ENCODE measurements at places on chromosomes 13 and 19.
A peak's percentile ranks its signal among the peaks of the same experiment; 100 is the strongest.

- no peak for DNase-seq
Measured at GRCh38 chr13:106534639-106535551, 567 bp downstream of the EFNB2 start.

DNA sequence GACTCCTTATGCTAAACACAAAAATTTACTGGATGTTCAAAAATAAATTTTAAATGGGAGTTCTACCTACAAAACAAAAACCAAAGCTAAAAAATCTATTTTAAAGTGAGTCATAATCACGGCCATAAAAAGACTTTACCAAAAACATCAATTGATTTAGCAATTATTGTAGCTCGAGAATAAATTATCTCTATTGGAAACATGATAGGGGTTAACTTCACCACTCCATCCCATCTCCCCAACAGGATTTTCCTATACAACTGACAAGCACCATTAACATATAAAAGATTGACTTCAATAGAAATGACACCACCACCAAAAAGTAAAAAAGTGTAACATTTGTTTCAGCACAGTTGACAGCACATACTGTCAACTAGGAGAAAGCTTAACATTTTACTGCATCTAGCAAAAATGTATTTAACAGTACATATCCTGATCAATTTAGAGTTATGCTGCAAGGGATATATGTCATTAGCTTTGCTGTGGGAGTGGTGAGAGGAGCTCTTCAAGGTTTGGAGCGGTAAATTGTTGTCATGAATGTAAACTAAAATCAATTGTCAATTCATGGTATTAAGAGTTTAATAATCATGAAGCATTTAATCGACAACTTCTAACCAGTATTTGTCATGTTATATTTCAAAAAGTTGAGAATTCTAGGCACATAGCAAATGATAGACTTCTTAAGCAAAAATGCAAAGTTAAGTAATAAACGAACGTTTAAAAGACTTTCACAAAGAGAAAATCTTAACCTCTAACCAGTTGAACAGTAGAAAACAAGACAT is 3.8 kb downstream of the UBL3 start:
- no peak for DNase-seq

DNA sequence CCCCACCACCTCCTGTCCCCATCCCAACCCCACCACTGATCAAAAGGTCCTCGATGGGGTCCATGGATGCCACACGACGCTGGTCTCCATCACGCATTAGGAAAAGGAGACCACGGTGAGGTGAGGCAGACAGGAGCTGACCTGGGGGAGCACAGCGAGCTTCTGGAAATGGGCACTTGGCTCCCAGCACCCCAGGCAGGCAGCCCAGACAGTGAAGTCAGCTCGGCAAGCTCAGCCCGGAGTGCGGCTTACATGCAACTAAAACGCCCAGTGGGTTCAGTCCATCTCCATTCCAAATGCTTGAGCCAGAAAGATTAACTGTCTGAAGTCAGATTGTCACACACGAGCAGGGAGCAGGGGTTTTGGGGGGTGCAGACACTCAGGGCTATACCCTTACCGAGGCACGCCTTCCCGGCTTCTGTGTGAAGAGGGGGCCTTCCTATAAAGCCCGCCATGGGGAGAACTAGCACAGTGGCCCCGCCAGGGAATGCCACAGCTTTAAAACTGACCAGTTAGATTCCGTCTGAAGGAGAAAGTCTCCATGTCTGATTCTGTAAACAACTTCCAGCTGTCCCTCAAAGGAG is 79.4 kb downstream of the SPACA7 start:
- DNase-seq, result no peak

- DNase-seq, result no peak
Measured at GRCh38 chr19:48461982-48462655, 6.7 kb downstream of the KCNJ14 start.

DNA sequence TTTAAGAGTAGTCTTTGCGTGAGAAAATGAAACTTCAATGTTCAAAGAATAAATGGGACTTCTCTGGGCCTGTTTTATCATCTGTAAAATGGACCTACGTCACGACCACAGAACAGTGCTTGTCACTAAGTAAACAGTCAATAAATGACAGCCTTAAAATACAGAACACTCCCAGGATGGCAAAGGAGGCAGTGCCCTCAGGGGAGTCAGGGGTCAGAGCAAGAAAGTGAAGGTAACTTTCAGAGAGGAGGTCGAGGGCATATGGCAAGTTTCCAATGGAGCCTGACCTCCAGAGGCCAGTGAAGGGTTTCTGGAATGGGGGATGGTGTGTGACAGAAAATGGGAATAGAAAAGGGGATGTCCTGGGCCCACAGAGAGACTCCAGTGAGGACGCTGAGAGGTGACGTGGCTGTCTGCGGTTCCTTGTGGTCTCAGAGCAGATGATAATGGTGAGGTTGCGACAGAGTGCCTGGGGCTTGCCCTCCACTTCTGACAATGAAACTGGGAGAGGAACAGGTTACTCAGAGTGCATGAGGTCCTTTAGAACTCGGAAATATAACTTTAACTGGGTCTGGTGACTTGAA is 91.8 kb downstream of the UBL3 start:
- DNase-seq, result peak; percentile 99

GRCh38 chr13:43744261-43745031 is 42.3 kb downstream of the ENOX1 start:
- no peak for DNase-seq

- DNase-seq, result no peak
Measured at GRCh38 chr13:98450539-98451111, 126.3 kb downstream of the STK24 start.

GRCh38 chr13:105365831-105366230 is 1169.6 kb downstream of the EFNB2 start:
- DNase-seq, result no peak

DNA sequence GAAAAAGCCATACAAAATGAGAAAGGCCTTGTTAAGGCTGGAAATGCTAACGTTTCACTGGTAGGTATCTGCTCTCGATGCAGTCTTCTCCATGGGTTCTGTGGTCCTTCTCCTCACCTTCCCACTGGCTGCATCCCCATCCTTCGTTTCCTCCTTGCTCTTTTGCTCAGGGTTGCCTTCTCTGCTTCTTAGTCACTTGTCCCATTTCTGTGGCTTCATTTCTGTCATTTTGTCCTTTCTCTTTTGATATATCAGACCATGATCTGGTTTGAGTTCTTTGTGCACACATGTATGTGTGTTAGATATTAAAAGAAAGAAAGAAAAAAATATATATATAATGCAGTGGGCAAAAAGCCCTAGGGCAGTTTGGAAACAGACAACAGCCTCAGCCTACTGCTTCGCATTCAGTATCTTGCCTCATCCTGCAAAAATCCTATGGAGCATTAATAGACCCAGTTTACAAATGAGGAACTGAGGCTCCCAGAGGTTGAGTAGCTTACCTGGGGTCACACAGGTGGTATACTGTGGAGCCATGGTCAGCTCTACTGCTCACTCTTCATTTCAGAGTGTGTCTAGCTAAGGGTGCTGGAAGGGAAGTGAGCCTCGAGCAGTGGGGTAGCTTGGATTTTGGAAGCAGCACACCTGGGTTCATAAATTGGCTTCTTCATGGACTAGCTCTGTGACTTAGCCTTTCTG is 57.6 kb upstream of the MEDAG start:
- no peak for DNase-seq

DNA sequence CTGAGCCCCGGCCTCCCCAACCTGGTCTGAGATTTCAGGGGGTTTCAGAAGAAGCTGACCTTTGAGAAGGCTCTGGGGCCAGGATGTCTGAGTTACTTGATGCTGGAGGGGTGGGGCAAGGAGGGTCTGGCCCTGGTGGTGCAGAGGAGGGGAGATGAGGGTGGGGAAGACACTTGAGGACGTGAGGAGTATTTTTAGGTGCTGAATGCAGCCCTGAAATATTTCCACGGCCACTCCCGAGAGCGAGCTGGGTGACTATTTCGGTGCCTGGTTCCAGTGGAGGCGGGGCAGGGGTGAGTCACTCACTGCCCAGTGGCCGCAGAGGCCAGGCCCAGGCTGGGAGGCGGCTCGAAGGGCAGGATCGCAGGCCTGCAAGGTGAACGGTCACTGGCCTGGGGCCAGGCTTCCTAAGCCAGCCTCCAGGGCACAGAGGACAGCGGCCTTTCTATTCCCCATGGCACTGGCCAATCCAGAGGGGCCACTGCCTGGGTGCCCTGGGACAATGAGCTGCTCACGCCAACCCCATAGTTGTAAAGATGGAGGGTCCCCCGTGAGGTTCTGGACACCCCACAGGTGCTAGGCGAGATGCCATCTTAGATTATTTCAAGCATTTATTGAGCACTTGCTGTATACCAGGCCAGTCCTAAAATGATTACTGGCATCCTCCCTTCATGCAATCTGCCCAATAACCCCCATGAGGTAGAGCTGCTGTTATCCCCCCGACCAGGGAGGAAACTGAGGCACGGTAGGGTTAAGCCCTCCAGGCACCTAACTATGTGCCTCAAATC is 19.7 kb upstream of the JUND start:
- peak; percentile 80 for DNase-seq

DNA sequence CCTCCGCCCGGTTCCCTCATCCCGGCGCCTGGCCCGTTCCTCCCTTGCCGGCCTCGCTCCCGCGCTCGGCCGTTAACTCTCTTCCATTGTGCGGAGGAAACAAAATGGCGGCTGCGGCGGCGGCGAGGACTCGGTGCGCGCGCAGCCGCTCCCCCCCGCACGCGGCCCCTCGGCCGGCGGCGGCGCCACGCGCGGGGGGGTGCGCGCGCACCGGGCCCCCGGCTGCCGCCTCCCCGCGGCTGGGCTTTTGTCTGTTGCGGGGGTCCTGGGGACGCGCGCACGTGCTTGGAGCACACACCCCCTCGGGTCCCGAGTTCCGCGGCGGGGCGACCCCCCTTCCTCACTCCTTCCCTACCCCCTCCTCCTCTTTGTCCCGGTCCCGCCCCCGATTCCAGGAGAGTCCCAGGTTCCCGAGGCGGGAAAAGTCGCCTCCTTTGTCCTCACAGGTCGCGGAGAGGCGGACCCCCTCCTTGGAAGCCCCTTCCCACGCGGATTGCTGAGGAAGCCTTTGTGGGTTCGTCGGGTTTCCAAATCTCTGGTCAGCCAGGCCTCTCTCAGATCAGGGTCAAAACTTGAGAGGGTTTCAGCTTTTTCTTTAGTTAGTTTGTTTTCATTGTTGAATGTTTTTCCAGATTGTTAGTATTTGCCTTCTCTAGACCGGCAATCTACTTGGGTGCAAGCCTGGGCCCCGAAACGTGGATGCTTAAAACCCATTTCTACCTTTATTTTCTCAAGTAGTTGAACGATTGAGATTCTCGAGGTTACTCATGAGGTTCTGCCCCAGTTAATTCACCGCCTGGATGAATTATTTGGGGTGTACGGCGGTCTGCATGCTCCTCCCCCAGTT is 687 bp downstream of the ILF3 start:
- DNase-seq, result peak; percentile 47

DNA sequence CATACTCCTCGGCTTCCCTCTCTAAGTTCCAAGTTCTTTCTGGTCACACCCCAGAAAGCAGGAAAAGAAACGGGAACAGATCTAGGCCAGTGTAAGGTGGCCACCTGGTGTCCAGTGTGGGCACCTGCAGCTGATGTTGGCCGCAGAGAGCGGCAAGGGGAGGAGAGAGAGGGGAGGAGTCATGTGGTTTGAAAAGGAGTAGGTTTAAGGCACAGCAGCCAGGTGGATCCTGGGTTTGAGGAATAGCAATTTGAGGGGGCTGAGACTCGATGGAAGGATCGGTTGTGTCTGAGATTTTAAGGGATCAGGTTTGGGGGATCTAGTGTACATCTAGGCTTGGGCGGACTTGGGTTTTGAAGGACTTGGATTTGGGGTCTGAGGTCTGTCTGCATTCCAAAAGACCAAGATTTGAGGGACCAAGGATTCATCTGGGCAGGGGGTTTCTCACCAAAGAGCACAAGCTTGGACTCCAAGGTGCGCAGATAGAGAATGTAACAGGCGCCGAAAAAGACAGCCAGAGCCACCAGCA is 1.2 kb downstream of the RABAC1 start:
- DNase-seq, result peak; percentile 82

DNA sequence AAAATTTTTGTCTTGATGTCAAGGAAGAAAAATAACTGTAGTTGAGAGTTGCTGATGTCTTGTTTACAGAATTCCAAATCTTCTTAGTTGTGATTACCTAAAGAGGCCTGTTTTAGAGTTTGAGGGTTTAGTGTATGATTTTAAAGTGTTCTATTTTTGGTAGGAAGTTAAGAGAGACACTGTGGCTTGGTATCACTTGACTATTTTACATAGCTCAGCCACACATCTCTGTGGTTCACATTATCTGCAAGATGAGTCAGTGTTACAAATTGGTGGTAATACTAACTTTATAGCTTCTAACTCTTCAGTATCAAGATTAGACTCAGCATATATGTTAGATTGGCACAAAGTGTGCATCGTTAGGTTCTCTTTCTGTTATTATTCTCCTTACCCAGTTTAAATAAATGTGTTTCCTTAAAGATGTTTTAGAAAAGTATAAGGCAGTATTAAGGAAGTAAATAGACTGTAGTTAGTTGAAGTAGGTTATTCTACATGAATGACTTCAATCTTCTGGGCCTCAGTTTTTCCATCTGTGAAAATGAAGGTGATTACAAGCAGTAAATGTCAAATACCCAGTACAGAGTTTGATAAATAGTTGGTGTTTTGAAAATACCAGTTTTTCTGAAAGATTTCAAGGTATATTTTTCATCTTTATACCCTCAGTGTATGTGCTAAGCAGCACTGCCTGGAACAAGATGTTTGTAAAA is 33.4 kb downstream of the COG6 start:
- no peak for DNase-seq

DNA sequence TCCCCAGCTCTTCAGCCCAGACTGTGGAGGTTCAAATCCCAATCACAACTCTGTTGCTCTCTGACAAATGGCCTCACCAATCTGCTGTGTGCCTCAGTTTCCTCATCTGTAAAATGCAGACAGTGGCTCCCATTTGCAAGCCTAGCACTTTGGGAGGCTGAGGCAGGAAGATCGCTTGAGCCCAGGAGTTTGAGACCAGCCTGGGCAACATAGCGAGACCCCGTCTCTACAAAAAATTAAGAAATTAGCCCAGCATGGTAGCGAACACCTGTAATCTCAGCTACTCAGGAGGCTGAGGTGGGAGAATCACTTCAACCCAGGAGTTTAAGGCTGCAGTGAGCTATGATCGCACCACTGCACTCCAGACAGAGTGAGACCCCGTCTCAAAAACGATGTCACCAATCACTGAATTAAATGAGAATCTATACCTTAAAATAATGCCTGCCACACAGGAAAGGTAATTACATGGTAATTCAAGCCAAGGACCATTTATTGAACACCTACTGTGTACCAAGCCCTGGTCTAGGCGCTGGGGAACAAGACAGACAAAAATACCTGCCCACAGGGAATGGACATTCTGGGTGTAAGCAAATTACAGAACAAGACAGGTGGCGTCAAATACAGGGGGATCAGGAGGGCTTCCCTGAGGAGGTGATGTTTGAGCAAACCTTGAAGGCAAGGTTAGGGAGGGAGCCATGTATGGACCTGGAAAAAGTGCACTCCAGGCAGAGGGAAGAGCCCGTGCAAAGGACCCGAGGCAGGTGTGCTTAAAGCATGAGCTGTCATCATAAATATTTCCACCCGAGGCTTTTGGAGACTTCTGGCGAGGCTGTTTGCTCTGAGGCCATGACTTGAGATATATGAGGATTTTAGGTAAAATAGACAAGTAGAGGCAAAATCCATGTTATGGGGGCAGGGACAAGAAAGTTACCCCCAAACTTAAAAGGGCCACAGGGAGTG is 7.7 kb downstream of the NR2F6 start:
- DNase-seq, result no peak

GRCh38 chr19:1156305-1156801 is 17.7 kb downstream of the SBNO2 start:
- DNase-seq, result no peak

All from inflammatory macrophage treated with lipopolysaccharide for 4 hours (primary cell).